Fibroblast of lung (primary cell): ENCODE measurements at places on chromosomes 2 and 18.

- DNase-seq: no peak
Measured at GRCh38 chr18:79609841-79610281, 69.7 kb upstream of the CTDP1 start.

- no peak for DNase-seq
Measured at GRCh38 chr2:190959911-190960788, 53.8 kb downstream of the STAT1 start.

- no peak for DNase-seq
Measured at GRCh38 chr18:49596687-49597086, 34.8 kb downstream of the LIPG start.

DNA sequence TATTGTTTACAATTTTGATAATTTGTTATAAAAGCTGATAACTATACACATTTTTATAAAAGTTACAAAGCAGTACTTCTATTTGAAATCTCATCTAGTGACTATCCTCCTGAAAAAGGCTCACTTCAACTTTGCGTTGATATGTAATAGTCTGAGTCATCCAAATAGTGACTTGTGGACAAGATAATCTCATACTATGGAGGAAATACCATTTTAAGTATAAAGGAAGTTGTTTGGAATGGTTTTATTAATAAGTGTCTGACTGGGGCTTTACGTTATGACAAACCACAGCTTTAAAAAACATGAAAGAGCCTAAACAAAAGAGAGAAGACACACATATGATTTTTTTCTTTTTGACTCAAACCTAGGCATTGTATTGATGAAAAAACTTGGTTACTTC is 272.3 kb upstream of the COL3A1 start:
- DNase-seq: peak; percentile 47

- DNase-seq: peak; percentile 12
Measured at GRCh38 chr2:13662055-13662454, 945.3 kb downstream of the TRIB2 start.

DNA sequence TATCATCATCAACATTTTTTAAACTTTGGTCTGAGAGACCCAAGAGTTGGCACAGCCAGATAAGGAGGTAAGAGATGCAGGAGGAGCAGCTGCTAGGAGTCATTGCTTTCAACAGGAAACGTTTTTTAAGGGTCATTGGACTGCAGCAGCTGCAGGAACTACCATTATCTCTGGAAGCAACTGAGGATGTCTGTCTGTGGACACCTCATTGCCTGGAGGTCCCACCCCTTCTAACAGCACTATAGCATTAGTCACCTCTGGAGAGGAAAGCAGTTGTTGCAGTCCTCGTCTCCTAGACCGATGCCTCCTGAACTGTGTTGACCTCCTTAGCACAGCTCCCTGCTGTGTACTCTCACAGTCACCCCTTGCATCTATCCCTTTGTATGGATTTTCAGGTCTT is 21.5 kb upstream of the FSHR start:
- no peak for DNase-seq

- no peak for DNase-seq
Measured at GRCh38 chr2:11877764-11878163, 131.3 kb downstream of the LPIN1 start.
